GF-D8 (cell line): ENCODE measurements at places on chromosomes 1 and 21.

GRCh38 chr1:245984390-245985155 is 522.5 kb downstream of the SMYD3 start:
- DNase-seq, result no peak

DNA sequence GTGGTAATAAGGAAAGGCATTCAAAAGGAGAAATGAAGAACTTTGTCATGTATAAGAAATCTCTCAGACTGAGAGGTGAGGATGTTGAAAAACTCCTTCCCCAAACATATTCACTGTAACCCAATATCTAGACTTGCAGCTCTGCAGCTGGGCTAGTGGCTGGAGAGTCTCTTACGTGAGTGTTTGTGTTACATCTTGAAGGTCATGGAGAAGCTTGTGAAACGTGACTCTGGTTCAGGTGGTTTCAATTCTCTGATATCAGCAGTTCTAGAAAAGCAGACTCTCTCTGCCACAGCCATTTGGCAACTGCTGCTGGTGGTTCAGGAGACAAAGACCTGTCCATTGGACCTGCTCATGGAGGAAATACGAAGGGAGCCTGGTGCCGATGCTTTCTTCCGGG is 55.0 kb upstream of the EPHA8 start:
- DNase-seq, result no peak

GRCh38 chr1:212074856-212075255 is 39.3 kb downstream of the DTL start:
- no peak for DNase-seq

DNA sequence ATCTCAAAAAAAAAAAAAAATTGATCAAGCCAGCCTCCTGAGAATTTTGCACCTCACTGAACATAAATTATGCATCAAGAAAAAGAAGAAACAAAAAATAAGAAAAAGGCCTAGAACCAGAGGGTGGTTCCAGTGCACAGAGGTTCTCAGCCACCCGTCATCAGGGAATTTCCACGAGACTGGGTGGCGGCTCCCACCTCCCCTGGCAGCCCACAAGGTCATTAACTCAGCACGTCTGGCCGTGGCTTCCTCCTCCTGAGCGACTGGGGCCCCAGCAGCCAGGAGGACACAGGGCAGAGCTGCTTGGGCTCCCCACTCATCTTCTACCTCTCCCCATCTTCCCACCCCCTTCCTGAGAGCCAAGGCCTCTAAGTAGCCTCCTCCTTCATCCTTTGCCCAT is 15.7 kb upstream of the TMEM51 start:
- DNase-seq, result no peak

GRCh38 chr1:110033421-110033820 is 1.0 kb upstream of the STRIP1 start:
- DNase-seq, result no peak

DNA sequence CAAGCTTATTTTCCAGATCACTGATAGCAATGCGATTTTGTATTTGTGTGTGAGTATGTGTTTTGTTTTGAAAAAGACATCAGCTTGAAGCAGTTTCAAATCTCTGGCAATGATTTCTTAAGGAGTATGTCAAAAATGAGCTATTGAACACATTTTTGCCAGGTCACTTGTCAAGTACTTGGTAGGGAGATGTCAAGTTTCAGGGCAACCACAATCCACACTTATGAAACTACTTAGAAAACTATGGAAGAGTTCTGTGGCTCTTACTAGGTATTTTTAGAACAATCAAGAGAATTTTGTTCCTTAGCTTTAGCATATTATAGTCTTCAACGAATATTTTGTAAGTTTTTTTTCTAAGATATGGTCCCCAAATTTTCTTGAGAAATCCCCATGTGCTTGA is 318.8 kb upstream of the ZRANB2 start:
- DNase-seq, result no peak

GRCh38 chr1:220224611-220225124 is 47.6 kb downstream of the RAB3GAP2 start:
- DNase-seq, result no peak

GRCh38 chr1:157201767-157202166 is 63.6 kb upstream of the ETV3 start:
- no peak for DNase-seq

- no peak for DNase-seq
These were observed 30.4 kb downstream of the IFNGR2 start for GRCh38 chr21:33433425-33434114.

GRCh38 chr1:226034482-226034881 is 28.0 kb upstream of the H3-3A start:
- DNase-seq, result peak; percentile 97

GRCh38 chr1:208461680-208462079 is 217.5 kb upstream of the PLXNA2 start:
- DNase-seq, result no peak

GRCh38 chr1:114154963-114155322 is 1.3 kb upstream of the SYT6 start:
- no peak for DNase-seq

- no peak for DNase-seq
These were observed 45.7 kb downstream of the WNT9A start for GRCh38 chr1:227901906-227902640.

DNA sequence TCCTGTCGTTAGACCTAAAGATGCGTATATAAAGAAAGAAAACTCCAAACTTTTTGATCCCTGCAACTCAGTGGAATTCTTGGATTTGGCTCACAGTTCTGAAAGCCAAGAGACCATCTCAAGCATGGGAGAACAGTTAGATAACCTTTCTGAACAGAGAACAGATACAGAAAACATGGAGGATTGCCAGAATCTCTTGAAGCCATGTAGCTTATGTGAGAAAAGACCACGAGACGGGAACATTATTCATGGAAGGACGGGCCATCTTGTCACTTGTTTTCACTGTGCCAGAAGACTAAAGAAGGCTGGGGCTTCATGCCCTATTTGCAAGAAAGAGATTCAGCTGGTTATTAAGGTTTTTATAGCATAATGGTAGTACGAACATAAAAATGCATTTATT is 33.1 kb downstream of the MDM4 start:
- DNase-seq, result no peak

DNA sequence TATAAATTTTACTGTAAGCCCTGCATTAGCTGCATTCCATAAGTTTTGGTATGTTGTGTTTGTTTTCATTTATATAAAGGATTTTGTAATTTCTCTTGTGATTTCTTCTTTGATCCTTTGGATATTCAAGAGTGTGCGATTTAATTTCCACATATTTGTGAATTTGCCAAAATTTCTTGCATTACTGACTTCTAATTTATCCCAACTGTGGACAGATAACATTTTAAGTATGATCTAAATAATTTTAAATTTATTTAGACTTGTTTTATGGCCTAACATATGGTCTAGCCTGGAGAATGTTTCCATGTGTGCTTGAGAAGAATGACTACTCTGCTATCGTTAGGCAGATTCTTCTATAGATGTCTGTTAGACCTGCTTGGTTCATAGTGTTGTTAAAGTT is 23.2 kb downstream of the RPE65 start:
- DNase-seq, result no peak

DNA sequence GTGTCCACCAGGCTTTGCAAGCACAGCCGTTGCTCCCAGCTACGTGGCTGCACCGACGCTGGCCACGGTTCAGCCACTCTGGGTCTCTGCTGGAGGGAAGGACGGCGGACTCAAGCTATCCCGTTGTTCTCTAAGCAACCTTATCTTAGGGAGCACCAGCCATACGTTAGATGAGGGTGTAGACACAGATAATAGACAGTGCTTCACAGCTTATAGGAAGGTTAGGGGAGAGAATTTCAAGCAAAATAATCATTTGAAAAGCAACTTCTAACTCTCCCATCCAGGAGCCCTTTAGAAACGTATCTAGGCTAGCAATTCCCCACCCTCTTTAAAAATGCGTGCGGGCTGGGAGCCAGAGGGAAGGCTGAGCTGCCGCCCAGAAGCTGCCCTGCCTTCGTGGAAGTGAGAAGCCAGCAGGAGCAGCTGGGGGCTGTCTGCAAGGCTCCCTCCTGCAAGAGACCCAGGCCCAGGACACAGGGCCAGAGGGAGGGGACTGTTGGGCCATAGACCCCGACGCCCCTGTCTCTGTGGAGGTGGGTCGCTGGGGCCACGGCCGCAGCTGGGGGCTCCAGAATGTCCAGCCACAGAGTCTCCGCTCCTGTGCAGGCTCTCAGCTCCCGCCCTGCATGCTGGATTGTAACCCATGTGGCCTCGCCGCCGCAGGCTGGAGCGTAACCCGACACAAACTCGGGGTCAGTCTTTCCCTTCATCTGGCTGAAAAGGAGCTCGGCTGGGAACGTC is 31.2 kb upstream of the COL6A2 start:
- no peak for DNase-seq

GRCh38 chr1:43009274-43009673 is 50.6 kb upstream of the SLC2A1 start:
- DNase-seq, result peak; percentile 32

DNA sequence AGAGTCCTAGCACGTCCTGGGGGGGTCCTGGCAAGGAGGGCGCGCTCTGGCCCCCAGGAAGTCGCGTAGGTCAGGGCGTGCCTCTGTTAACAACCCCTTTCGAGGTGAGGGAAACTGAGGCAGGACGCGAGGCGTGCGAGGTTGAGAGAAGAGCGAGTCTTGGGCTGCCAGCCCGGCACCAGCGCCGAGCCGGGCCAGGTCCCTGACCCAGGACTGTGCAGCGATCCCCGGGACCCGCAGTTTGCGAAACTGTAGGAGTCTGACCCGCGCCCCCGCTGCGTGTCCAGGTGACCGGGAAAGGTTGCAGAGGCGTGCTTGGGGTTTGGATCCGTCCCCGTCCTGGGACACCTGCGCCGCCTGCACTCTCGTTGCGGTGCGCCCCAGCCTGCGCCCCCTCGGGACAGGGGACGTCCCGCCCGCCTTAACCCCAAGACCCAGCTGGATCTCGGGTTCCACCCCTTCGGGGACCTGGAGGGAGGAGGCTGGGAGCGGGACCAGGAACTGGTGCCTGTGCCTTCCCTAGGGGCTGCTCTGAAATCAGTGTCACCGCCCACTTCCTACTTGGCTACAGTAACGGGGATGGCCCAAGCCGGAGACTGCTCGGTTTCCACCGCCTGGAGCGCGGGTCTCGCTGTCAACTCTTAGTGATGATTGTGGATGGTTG is 493 bp downstream of the DISC1 start:
- peak; percentile 83 for DNase-seq

- DNase-seq, result no peak
These were observed 14.6 kb downstream of the ZFYVE9 start for GRCh38 chr1:52156460-52156859.
